ENCODE measurements at places on chromosomes 4 and X. TPM values are rescaled to one million over a fixed set of nuclear protein-coding genes. Genes with fewer than 3 reads are reported as not detected.

The H2BW2 gene
- polyA plus RNA-seq = not detected

DNA sequence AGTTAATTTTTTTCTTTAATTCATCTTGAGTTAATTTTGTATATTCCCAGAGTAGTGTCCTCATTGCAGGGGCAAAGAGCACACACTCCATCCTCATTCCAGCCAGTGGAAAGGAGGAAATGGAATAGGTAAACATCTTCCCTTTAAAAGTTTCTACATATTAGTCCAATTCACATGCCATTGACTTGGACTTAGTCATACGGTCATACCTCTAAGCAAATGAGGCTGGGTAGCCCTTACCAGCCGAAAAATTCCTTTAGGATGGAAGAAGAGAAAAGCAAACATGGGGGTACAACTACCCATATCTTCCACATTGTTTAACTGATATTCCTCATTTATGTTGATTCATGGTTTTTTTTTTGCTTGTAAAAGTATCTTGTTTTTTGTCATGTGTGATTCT lies 37.4 kb upstream of the NDP start:
- no peak for DNase-seq

DNA sequence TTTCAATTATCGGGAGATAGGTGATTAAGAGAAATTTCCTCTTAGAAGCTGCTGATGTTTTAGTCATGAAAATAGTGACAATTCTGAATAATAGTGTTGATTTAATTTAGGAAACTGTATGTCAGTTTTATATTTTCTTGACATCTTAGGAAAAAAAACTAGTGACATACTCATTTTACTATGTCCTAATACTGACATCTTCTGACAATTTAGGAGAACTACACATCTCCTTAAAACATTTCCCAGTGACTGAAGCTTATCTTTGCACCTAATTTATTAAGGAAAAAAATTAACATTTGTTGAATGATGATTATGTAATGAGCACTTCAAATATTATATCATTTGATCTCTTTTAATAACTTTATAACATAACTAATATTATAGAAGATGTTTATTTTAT lies 42.0 kb upstream of the RBMXL3 start:
- DNase-seq = no peak

- DNase-seq = no peak
Observed at GRCh38 chr4:73006286-73006990, 63.1 kb downstream of the COX18 start.

DNA sequence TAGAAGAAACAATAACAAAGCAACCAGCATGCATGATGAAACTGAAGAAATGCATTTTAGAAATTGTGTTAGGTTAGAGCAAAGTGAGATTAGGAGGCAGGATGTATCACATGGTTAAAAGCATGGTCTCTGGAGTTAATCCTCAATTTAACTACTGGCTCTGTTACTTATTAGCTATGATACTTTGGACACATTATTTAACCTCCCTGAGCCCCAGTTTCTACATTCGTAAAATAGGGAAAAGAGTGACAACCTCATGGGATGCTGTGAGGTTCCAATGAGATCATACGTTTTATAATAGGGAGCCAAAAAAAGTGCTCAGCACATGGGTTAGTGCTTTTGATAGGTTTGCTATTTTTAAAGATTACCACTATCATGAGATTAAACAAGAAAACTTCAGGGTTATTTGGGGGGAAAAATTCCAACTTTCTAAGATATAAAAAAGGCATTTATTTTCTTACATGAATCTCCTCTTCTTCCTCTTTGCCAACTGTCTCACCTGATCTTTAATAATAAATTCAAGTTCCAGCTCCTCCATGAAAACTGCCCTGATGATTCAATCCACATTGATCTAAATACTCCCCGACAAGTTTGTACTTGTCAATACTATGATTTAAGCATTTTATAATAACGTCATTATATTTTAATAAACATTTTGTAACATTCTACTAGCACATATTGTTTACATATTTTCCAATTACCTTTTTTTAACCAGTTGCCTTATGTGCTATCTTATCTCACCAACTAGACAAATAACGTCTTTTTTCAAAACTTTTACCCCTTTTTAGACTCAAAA lies 4.6 kb downstream of the SEC31A start:
- DNase-seq = no peak

DNA sequence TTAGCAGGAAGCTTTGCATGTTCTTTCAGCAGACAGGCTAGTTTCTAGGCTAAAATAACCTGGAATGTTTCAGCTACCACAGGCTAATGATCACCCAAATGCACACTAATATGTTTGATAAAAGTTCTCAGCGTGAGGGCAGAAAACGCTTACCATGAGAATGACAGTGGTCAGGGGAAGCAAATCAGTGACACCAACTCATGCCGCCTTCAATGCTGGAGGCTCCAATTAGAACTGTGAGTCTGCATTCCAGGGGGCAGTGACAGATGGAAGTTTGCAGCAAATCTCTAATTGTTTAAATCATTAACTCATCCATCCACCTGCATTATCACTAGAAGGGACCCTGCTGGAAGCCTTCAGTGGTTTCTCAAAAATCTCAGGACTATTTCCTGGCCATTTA lies 43.2 kb downstream of the ANOS1 start:
- DNase-seq = no peak

The NHS gene
- 4.2 TPM for polyA plus RNA-seq

GRCh38 chr4:118869808-118870342 lies 18.8 kb upstream of the SYNPO2 start:
- no peak for DNase-seq

- DNase-seq = no peak
Observed at GRCh38 chr4:170580651-170581050, 490.9 kb upstream of the AADAT start.

GRCh38 chr4:3320361-3321023 lies 27.7 kb downstream of the RGS12 start:
- no peak for DNase-seq

The SUPT20HL1 gene
- polyA plus RNA-seq = 0.04 TPM

DNA sequence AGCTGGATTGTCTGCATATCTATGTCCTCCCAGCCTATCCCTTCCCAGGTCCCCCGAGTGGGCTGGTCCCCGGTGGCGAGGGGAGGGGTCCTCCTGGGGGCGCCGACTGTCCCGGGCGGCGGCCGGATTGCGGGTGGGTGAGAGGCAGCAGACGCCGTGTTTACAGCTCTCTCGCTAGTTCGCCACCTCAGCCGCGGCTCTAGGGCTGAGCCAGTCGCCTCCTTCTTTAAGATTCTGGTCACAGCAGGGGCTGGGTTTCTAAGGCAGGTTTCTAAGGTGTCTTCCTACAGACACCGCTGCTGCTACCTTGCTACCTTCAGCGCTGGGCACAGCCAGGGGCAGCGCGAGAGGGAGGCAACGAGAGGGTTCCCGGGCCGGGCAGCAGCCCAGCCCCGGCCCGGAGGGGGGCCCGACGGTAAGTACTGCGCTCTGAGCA lies 57.2 kb downstream of the FRMPD3 start:
- DNase-seq = no peak

GRCh38 chrX:30504309-30504708 lies 73.3 kb downstream of the TASL start:
- DNase-seq = no peak

The GAGE13 gene
- not detected for polyA plus RNA-seq

DNA sequence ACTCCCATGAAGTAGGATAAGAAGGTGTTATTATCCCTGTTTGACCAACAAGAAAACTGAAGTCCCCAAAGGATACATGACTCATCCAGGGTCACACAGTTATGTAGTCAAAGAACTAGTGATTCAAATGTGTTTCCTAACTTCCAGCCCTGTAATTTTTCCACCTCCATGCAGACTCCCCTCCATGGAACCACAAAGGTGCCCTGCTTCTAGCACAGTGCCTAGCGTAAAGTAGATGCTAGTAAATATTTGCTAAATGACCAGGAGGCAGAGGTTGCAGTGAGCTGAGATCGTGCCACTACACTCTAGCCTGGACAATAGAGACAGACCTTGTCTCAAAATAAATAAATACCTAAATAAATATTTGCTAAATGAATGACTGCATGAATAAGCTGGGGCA lies 55.8 kb downstream of the FRMPD3 start:
- no peak for DNase-seq

The TMEM31 gene
- polyA plus RNA-seq = not detected

- no peak for DNase-seq
Observed at GRCh38 chr4:39792128-39792527, 94.2 kb downstream of the UBE2K start.

DNA sequence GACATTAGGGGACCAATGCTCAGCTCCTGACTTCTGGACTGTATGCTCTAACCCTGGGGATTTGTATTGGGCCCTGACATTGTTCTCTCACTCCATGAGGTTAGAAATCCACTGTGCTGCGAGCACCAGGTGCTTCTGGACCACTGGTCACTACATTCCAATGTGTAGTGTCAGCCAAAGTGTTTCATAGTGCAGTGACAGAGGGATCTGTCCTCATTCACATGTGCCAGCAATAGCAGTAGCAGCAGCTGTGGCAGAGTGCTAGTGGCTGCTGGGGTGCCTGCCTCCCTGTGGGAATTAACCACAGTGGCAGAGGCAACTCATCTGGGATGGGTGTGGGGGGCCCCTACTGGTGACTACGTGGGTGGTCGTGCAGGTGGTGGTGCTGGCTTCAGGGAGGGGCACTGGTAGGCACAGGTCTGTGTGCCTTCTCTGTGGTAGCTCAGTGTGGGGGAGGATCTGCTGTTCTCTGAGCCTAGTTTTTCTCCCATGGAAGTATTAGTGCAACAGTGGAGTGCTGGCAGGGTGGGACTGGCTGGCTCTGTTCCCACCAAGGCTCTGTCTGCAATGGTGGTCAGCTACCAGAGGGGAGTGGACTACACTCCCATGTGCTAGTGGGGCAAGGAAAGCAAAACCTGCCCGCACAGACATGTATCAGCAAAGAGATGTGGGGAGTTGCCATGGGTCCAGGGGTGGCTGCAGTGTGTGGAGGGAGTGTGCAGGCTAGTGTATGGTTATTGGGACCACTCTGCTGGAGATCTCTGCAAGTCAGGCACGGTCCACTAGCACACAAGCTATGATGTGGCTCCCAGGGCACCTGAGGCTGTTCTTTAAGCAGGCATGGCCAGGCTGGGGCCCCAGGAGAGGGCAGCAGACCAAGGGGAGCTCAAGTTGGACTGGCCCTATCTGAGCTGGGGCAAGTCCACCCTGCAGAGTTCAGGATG lies 78.5 kb downstream of the SCLT1 start:
- no peak for DNase-seq

DNA sequence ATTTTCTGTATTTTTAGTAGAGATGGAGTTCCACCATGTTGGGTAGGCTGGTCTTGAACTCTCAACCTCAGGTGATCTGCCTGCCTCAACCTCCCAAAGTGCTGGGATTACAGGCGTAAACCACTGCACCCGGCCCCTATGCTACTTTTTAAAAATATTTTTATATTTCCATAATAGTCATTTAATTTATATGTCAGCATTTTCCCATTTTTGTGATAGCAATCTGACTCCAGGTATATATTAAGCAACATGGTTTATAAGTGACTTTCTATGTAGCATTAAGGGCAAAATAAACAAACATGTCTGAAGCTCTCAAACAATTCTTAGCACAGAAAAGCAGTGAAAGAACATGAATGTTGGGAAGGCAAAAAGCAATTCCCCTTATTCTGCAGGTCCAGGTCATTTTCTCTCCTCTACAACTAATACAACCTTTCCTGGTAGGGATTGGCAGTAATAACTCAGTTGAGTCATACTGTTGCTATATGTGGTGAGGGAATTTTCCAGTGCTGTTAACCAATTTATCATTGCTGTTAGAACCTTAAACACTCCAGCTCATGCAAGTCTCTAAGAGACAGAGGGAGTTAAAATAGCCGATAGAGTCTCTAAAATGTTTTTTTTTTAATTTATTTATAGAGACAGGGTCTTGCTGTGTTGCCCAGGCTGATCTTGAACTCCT lies 24.0 kb downstream of the SMIM14 start:
- no peak for DNase-seq

GRCh38 chr4:119643306-119644042 lies 14.9 kb upstream of the PDE5A start:
- DNase-seq = no peak

- DNase-seq = no peak
Observed at GRCh38 chr4:2138846-2139500, 79.8 kb downstream of the NAT8L start.

The F8A2 gene
- not detected for polyA plus RNA-seq

- no peak for DNase-seq
Observed at GRCh38 chrX:3448563-3448962, 102.1 kb upstream of the MXRA5 start.

- DNase-seq = no peak
Observed at GRCh38 chrX:56757327-56757726, 28.3 kb downstream of the NBDY start.

- no peak for DNase-seq
Observed at GRCh38 chrX:120262859-120263708, 12.5 kb downstream of the ZBTB33 start.

GRCh38 chr4:15893962-15894361 lies 44.6 kb downstream of the FGFBP1 start:
- no peak for DNase-seq

DNA sequence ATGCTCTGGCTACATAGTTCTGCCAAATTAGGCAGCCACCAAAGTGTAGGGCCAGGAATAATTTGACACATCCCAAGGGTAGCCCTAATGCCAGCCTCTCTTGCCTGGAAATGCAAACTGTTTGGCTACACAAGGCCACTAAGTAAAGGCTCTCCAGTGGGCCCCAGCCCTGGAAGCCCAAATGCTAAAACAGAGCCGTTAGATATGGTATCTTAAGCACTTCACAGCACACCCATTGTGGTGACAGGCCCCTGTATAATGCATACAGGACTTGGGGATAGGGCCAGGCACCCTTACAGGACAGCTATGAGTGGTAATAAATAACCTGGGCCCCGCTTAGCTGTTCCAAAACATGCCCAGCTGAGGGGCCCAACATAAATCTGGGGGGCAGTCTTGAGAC lies 623.9 kb downstream of the BCOR start:
- no peak for DNase-seq

DNA sequence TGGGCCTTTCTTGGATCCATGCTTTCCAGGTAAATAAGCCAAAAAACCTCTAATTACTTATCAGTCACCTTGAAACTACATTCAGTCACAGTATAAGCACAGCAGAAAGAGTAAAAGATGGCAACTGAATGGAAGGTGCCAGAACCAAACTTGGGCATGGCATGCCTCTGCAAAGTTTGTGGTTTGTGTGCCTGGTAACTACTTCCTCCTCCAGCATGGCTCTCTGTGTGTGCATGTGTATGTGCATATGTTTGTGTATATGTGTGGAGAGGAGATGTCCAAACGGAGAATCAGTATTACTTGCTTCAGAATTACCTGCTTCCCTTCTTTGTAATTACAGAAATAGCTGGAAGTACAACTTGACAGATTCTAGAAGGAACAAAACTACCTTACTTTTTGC lies 67.5 kb downstream of the AGTR2 start:
- DNase-seq = no peak

- DNase-seq = peak; percentile 40
Observed at GRCh38 chr4:184099535-184099966, 118.1 kb downstream of the ENPP6 start.

The ATOH1 gene
- polyA plus RNA-seq = not detected

DNA sequence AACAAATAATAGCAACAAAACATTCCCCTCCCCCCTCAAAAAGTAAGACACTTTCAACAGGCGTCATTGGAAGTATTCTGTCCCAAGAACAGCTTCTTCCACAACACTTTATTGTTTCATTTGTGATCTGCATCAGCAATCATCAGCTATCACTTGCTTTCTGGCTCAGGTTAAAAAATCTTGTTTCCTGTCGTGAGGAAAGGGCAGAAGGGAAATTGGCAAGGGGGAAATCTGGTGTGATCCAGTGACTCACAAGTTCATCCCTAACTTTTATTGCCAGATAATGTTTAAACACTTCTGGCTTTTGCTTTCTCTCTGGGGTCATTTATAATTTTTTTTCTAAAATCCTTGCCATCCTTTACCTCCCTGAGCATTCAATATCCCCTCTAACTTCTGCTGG lies 247.4 kb upstream of the GIMD1 start:
- no peak for DNase-seq

The SLC2A9 gene
- polyA plus RNA-seq = 7.6 TPM
